ENCODE measurements at places on chromosomes 6 and 20.

DNA sequence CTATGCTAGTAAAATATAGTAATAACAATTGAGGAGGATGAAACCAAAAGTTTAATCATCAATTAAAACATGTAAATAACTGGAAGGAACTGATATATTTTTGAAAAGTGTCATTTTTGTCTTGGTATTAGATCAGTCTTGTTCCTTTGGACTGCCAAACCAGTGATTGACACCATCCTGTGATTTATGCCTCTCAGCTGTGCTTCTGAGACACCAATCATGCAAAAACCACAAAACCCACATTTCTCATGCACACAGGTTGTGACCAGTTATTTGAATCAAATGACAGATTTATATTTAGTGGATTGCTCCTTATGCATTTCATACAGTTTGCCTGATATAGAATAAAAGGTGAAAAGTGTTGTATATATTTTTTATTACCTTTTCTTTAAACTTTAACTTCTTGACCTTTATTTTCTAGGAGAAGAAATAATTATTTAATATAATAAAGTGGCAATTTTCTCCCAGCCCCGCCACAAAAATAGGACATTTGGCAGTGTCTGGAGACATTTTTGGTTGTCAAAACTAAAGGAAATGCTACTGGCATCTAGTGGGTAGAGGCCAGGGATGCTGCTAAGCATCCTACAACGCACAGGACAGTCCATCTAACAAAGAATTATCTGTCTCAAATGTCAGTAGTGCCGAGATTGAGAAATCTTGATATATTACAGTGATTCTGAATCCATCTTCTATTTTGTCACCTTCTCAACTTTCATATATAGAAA lies 383.6 kb downstream of the BCKDHB start:
- DNase-seq, result no peak

DNA sequence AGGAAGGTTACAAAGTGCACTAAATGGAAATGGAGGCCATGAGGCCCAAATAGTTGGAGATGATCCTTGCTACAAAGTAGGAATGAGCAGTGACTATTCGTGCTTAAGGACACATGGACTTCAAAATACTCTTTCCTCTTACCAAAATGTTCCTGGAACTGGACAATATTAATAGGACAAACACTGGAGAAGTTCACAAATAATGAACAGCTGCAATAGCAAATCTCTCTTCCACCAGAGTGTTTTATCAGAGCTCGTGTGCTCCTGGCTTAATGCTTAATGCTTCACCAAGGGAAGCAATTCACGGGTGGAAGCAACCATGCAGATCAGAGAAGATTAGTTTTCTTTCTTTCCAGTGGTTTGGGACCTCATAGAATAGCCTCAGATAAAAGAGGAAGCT lies 435.4 kb downstream of the BCKDHB start:
- DNase-seq, result no peak

DNA sequence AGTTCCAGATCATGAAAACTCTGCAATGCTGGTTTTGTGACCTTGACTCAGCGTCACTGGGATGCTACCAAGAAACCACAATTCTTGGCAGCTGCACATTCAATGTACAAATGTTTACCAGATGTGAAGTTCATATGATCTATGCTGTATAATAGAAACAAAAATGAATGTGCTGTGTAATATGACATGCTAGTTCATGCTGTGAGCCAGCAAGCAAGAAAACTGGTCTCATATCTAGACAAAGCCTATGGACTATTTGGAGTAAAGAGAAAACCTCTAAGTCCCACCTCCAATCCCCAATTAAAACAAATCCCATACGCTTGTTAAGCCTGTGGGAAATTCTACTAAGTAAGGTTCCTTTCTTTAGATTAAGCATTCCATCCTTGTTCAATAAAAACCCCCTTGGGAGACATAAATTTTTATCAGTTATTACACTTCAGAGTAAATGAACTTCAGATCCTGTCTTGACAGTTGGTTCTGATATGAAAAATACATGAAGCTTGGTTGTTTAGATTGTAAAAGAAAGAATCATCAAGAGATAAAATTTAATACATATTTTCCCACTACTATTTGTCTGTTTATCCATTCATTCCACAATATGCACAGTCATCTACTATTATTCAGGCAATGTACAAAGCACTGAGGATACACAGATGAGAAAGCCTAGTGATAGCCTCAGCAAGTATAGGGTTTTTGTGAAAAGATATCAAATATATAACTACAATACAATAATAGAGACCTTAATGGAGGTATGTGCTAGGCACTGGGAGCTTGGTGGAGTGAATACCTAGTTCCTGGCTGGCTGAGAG lies 20.1 kb downstream of the COL21A1 start:
- peak; percentile 90 for DNase-seq

GRCh38 chr6:52612336-52613054 lies 35.6 kb upstream of the TRAM2 start:
- DNase-seq, result peak; percentile 59

DNA sequence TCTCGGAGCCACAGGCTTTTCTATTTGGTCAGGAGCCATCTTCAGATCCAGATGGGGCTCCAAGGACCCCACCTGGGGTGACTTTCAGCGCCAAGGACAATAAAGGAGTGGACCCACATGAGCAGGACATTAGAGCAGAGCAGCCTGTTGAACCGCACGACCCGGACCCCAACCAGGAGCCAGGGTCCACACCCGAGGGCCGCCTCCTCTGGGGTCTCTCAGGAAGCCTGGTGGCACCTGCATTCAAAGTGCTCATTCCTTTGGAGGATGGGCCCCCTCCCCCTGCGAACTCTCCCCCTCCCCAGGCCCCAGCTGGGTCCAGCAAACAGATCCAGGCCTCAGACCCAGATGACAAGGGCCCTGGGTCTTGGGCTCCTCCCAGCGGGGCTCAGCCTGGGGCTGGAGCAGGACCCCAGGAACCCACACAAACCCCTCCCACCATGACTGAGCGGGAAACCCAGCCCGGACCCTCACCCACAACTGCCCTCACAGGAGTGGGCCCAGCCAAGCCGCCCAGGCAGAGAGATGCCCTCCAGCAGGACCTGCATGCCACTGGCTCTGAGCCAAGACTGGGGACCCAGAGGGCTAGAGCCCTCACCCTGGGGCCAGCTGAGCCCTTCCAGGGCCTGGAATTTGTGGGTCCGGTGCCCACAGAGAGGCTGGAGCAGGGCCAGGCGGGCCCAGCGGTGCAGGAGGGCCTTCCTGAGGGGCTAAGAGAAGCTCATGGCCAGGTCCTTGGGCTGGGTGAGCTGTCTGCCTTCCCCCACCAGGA lies 23.9 kb downstream of the RAB44 start:
- no peak for DNase-seq

GRCh38 chr6:44580901-44581300 lies 193.4 kb downstream of the CDC5L start:
- DNase-seq, result peak; percentile 75

GRCh38 chr6:138396709-138397108 lies 7.3 kb upstream of the HEBP2 start:
- DNase-seq, result no peak
